Activated T-cell treated with anti-CD3 and anti-CD28 coated beads, Interleukin-2, amount 50 U/mL, for 72 hours (primary cell): ENCODE measurements at places on chromosomes 5 and 9. TPM values are rescaled to one million over a fixed set of nuclear protein-coding genes. Genes with fewer than 3 reads are reported as not detected.

Gene INSL4
- not detected for total RNA-seq

Gene GLDC
- total RNA-seq = 1.2 TPM

GRCh38 chr5:155649666-155650065 is 636.1 kb downstream of the KIF4B start:
- DNase-seq = no peak
- no peaks in the 10 kb centered on the region for H3K36me3 ChIP-seq
- no peaks in the 10 kb centered on the region for H3K4me1 ChIP-seq
- no peaks in the 10 kb centered on the region for H3K27me3 ChIP-seq

DNA sequence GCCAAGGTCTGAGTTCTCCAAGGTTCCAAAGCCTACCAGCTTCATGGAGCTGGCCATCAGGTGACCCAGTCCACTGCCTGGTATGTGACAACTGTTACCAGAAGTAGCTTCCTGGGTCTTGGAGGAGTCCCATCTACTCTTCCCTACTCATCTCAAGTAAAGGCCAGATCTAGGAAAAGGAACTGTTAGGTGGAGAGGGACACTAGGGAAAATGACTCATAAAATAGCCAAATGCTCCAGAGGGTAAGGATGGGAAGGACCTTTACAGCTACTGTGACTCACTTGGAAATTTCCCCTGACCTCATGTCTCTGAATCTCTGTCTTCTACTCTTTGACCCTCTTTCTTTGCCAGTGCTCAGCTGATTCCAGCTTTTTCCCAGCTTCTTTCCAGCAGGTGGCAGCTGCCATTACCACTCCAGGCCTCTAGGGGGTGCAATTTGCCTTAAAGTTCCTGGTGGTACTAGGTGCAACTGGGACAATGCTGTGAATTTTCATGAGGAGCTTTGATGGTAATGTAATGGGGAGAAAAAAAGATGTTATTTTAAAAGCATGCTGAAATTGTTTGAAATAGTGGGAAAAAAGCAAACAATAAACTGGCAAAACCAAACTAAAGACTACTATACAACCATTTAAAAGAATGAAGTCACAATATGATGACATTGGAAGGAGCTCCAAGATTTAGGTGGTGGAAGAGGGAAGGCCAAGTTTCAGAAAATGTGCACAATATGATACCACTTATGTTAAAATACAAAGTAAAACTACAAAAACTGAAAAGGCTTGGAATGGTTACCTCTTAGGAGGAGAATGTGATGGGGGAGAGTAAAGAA is 27.1 kb upstream of the MYORG start:
- peak; percentile 55 for DNase-seq
- H3K36me3 ChIP-seq = no peaks in the 10 kb centered on the region
- H3K27me3 ChIP-seq = no peaks in the 10 kb centered on the region
- no peak overlapping the region for H3K4me3 ChIP-seq

- no peaks in the 10 kb centered on the region for H3K36me3 ChIP-seq
- no peak overlapping the region for H3K4me3 ChIP-seq
- no peak overlapping the region for H3K27ac ChIP-seq
- no peaks in the 10 kb centered on the region for H3K4me1 ChIP-seq
These were observed 117.0 kb downstream of the CARTPT start for GRCh38 chr5:71836084-71836483.
